ENCODE measurements at places on chromosomes 16 and 17.

DNA sequence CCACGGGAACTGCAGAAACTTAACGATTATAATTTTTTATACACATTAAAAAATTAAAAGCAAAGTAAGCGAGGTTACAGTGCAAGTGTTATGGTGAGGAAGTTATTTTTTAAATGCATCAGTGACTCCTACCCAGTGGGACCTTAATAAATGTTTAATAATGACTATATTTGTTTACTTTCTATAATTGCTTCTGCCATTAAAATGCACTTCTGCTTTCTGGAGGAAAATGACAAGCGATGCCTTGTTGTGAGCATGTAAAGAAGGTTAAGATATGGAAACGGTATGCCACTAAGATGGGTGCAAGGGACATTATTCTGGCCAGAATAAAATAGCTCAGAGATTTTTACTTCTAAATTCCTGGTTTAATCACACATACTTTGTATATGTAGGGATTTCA, 252.1 kb downstream of the CDH11 start:
- DNase-seq, result no peak

GRCh38 chr16:13056607-13057006, 155.2 kb downstream of the SHISA9 start:
- no peak for DNase-seq

GRCh38 chr17:17940441-17940911, 31.7 kb downstream of the TOM1L2 start:
- peak; percentile 81 for DNase-seq

DNA sequence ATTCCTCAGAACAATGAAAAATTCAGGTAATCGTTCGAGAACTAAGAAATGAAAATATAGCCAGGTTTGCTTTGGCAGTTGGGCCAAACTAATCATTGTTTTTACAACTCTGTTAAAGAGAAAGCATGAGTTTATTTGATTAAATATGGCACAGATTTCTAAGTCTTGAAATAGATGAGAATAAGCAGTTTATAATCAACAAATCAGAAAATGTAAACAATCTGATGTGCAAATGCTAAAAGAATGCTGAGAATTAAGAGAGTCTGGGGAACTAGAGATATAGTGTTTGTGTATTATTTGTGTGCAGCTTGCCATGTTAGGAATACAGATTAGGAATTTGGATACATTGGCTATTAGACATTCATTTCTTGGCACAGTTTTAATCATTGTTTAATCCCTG, 212.5 kb downstream of the TANC2 start:
- DNase-seq, result no peak

DNA sequence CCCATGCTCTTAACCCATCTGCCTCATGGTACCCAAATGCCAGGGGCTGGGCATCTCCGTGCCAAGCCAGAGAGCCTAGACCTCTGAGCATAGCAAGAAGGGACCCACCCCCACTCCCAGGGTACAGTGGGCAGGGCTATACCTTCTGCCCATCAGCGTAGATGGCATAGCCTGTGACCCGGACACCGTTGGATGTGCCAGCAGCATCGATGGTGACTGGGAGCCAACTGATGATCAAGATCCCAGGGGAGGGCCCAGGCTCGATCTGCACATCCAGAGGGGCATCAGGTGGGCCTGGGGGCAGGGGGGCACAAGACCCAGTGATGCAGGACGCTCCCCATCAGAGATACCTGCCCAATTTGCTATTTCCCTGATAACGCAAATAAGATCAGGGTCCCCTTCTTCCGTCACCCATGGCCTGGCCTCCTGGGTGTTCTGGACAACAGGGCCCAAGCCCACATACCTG, 17.1 kb downstream of the TSPOAP1 start:
- no peak for DNase-seq

GRCh38 chr17:76871668-76872067, 3.5 kb downstream of the MGAT5B start:
- no peak for DNase-seq

- no peak for DNase-seq
Observed at GRCh38 chr17:64603987-64604386, 58.1 kb downstream of the SMURF2 start.

- no peak for DNase-seq
Observed at GRCh38 chr17:82956726-82957468, 117.1 kb upstream of the ZNF750 start.

DNA sequence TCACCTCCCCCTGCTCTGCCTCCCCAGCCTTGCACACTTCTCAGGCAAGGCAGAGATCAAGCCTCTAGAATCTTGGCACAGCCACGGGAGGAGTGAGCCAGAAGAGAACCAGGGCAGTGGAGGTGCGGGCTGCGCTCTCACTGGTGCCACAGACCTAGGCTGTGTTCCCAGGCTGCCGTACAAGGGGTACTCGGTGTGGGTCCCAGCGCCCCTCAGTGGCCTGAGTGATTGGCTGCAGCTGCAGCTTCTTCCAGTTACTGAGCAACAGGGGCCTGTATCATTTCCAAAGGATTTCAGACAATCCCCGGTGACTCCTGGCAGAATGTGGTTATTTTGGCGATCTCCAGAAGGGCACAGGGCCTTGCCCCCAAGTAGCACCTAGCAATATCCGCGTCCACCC, 1852.1 kb downstream of the TP53TG3F start:
- no peak for DNase-seq

DNA sequence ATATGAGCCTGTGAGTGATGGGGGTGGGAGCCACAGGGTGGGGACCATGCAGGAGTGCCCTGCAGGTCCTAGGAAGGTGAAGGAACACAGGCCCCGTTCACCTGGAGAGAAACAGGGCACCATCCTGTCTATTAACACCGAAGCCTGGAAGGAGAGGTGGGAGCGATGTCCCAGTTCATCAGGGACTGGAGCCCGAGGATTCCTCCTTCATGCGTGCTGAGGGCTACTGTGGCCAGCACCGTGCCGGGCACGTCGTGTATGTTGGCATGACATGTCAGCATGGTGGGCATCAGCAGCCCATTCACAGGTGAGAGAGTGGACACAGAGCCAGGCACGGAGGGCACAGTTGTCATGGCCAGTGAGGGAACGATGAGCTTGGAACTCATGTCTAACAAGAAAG, 1.4 kb downstream of the WFIKKN2 start:
- no peak for DNase-seq

- DNase-seq, result no peak
Observed at GRCh38 chr16:85365120-85365519, 248.0 kb upstream of the GSE1 start.

- DNase-seq, result no peak
Observed at GRCh38 chr16:11212798-11213196, 43.2 kb downstream of the SOCS1 start.

GRCh38 chr17:7854078-7854777, 638 bp upstream of the TMEM88 start:
- DNase-seq, result no peak

DNA sequence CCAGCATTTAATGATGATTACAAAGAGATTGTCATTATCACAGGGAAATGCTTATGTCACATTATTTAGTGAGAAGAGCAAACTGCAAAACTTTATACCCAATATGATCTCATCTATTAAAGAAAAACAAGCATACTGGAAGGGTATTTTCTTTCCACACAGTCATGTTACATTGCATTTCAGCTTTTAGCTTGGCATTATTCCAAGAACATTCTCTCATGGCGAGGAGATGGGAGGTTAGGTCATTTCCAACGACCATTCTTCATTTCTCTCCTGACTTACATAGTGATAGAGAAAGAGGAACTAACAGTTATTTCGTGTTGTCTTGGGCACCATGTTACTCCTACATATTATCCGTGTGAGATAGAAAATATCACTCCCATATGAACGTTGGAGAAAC, 309.4 kb upstream of the XYLT1 start:
- no peak for DNase-seq

DNA sequence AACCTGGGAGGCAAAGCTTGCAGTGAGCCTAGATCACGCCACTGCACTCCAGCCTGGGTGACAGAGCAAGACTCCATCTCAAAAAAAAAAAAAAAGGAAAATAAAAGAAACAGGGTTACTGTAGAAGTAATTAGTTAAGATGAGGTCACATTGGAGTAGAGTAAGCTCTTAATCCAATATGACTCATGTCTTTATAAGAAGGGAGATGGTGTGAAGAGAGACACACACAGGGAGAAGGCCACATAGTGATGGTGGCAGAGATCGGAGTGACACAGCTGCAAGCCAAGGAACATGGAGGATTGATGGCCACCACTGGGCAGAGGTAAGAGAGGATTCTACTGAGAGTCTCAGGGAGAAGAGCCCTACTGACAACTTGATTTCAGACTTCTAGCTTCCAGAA, 15.3 kb upstream of the SLFN5 start:
- DNase-seq, result no peak

- no peak for DNase-seq
Observed at GRCh38 chr17:5164436-5164835, 27.2 kb downstream of the ZNF594 start.

- peak; percentile 41 for DNase-seq
Observed at GRCh38 chr16:86631444-86631843, 53.1 kb downstream of the FOXL1 start.

DNA sequence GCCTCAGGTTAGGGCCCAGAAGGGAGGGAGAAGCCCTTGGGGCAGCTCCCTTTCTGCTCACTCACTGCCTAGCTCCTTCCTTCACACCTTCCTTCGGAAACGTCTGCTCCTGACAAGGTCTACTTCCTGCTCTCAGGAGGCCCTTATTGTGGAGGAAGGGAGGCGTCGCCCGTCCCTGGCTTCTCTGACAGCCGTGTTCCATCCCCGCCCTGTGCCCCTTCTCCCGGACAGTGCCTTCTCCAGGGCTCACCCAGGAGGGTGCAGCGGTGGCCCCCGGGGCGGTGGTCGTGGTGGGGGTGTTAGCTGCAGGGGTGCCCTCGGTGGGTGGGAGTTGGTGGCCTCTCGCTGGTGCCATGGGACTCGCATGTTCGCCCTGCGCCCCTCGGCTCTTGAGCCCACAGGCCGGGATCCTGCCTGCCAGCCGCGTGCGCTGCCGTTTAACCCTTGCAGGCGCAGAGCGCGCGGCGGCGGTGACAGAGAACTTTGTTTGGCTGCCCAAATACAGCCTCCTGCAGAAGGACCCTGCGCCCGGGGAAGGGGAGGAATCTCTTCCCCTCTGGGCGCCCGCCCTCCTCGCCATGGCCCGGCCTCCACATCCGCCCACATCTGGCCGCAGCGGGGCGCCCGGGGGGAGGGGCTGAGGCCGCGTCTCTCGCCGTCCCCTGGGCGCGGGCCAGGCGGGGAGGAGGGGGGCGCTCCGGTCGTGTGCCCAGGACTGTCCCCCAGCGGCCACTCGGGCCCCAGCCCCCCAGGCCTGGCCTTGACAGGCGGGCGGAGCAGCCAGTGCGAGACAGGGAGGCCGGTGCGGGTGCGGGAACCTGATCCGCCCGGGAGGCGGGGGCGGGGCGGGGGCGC, 231.9 kb downstream of the SEC14L1 start:
- DNase-seq, result peak; percentile 88

- DNase-seq, result no peak
Observed at GRCh38 chr16:23453338-23454052, 506 bp upstream of the COG7 start.

DNA sequence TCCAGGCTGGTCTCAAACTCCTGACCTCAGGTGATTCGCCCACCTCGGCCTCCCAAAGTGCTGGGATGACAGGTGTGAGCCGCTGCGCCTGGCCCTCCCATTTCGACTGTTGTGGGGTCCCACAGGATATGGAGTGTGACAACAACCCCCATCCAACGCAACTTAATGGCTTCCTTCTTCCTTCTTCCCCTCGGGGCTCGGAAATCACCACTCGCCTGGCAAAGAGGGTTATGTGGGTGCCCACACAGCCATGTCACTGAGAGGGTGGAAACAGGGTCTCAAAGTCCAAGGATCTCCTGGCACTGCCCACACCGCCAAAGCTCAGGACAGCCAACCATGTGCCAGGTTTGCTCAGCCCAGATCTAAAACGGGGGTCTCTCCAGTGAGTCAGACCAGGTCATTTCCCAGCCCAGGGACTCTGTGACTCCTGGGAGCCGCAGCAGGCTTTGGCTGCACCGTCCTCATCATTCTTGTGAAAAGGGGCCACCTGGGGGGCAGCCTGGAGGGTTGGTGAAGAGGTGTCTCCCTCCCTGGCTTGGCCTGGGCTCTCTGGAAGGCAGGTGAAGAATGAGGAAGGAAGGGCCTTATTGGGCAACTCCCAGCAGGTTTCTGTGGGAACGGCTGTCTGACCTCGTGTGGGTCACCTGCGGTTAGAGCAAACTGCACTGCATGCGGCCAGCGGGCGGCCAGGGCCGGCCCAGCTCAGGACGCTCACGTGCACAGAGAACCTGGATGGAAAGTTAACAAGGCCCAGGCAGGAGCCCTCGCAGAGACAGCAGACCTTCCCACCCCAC, 25.3 kb upstream of the LITAF start:
- DNase-seq, result no peak

GRCh38 chr16:86077243-86077940, 178.4 kb downstream of the IRF8 start:
- no peak for DNase-seq

DNA sequence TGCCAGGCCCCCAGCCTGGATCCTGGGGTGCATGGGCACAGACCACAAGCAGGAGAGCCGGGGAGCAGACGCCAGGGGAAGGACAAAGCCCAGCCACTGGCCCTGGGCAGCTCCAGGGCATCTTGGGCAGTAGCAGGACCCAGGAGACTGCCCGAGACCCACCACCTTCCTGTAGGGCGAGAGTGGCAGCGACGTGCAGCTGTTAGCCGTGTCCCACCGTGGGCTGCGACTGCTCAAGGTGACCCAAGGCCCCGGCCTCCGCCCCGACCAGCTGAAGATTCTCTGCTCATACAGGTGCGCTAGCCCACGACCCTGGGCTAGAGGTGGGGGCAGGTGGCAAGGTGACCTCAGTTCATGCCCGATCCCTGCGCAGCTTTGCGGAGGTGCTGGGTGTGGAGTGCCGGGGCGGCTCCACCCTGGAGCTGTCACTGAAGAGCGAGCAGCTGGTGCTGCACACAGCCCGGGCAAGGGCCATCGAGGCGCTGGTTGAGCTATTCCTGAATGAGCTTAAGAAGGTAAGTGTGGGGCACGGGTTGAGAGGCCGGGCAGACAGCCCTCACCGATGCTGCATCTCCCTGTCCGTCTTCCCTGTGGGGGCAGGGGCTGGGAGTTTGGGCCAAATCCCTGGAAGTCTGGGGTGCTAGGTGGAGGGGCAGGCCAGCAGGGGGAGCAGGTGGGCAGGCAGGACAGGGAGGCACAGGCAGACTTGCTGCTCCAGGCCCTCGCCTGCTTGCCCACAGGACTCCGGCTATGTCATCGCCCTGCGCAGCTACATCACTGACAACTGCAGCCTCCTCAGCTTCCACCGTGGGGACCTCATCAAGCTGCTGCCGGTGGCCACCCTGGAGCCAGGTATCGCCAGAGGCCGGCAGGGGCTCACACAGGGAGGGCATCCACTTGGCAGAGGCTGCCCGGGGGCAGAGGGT, 13.5 kb upstream of the SMIM5 start:
- DNase-seq, result peak; percentile 61

DNA sequence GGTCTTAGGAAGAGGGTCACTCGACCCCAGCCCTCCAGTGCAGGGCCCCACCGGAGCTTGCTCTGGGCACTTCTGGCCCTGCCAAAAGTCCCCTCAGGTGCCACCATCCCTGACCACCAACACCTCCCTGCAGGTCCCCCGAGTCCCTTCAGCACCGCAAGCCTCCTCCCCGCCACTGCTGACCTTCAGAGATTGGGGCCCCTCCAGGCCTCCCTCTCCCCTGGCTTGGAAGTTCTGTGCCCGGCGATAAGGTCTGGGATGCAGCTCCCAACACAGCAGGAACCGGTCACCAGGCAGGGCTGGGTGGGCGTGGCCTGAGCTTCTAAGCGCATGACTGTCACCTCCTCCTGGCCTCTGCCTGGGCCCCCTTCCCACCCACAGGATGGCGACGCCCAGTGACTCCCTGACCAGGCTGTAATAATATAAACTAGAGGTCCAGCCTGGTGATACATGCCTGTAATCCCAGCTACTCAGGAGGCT, 11.2 kb downstream of the PIEZO1 start:
- DNase-seq, result no peak

Measured in HTR-8/SVneo (cell line).